ENCODE measurements at places on chromosomes 1 and 21.
A peak's percentile ranks its signal among the peaks of the same experiment; 100 is the strongest.

GRCh38 chr1:60036856-60037460 lies 36.6 kb downstream of the C1orf87 start:
- DNase-seq, result no peak

DNA sequence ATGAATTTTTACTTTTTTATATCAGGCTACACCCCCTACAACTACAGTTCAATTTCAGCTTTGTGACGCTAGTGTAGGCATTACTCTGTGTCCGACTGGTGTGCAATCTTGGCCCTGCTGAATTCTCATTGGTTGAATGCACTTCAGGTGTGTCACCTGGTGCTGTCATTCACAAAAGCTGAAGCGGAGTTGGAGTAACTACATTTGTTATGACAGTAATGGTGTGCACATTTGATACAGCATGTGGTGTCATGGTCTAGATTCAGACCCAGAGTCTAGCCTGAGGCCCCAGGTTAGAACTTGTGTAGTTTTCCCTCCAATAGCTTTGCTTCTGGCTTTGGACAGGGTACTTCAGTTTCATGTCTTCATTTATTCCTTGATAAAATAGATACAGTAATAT lies 88.7 kb downstream of the C1orf94 start:
- no peak for DNase-seq

DNA sequence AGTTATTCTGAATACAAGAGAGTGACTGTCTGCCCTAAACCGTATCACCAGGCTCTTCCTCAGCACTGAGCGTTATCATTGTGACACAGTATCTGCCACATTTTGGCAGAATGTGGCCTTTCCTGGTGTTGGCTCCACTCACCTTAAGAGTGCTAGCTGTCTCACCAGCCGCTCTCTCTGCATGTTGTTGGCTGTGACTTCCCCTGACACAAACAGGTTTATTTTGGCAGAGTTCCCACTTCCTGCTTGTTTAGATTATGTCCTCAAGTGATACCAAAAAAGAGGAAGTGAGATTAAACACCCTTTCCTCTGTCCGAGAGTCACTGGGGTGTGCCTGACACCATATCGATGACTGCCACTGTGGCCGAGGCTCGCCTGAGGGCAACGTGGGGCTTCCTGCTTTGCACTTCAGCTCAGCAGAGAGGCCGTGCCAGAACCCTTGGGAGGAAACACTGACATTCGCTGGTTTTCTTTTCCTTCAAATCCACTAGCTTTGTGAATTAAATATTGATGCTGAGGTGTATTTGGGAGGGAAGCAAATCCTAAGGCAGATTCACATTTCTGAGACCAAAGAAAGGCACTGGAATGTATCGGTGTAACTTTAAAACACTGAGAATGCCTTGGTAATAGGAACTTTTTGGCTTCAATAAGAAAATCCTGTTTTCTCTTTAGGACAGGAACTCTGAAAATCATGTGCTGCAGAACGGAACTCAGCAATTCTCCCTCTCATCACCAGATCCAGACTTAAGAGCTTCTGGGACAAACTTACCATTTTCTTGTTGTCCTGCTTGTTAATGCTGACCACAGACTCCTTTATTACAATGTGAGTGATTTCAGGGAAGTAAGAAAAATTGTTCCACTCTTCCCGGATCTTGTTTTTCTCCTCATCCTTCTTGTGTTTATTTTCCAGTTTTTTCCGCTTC lies 102.1 kb downstream of the JAK1 start:
- DNase-seq, result peak; percentile 79

GRCh38 chr1:149849111-149849946 lies 50.0 kb upstream of the BOLA1 start:
- peak; percentile 0 for DNase-seq

DNA sequence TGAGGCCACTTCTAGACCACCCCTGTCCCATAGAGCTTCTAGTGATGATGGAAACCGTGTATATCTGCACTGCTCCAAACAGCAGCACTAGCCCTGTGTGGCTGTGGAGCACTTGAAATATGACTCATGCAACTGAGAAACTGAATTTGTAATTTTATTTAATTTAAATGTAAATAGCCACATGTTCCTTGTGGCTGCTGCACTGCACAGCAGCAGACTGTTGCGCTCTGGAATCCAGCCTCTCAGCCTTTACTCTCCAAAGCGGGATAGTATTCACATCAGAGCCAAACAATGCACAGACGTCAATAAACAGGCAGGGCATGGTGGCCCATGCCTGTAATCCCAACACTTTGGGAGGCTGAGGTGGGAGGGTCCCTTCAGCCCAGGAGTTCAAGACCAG lies 12.0 kb downstream of the CAPN2 start:
- no peak for DNase-seq

DNA sequence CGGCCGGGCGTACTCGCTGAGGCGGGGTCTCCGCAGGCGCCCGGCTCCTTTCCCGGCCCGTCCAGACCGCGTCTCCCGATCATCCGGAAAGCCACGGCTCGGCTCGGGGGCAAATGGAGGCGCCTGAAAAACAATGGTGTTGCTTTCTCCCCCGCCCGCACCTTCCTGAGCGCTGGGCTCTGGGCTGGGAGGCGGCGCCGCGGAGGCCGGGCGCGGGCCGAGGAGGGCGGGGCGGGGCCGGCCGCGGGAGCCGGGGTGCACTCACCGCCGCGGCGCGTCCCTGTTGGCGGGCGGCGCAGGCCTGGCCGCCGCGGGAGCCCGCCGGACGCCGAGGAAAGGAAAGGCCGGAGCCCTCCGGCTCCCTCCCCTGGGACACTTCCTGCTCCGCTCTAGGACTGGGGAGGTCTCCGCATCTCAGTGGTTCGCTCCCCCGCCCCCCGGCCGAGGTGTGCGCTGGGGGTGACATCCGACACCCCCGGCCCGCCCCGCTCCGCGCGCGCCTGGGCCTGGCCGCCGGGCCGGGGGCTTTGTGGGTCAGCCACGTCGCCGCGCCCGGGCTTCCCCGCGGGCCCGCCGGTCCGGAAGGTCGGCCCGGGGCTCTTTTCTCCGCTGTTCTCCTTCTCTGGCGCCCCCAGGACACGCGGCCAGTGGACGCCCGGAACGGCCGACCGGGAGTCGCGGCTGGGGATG lies at the start of gene ZNF496:
TSS of gene ZNF496 (minus strand) at position 343 of the 690 bp plus-strand sequence. CDS start 2,289 bp downstream, outside the sequence.
- DNase-seq, result peak; percentile 64

GRCh38 chr1:48499211-48499735 lies 27.3 kb upstream of the SPATA6 start:
- DNase-seq, result no peak

DNA sequence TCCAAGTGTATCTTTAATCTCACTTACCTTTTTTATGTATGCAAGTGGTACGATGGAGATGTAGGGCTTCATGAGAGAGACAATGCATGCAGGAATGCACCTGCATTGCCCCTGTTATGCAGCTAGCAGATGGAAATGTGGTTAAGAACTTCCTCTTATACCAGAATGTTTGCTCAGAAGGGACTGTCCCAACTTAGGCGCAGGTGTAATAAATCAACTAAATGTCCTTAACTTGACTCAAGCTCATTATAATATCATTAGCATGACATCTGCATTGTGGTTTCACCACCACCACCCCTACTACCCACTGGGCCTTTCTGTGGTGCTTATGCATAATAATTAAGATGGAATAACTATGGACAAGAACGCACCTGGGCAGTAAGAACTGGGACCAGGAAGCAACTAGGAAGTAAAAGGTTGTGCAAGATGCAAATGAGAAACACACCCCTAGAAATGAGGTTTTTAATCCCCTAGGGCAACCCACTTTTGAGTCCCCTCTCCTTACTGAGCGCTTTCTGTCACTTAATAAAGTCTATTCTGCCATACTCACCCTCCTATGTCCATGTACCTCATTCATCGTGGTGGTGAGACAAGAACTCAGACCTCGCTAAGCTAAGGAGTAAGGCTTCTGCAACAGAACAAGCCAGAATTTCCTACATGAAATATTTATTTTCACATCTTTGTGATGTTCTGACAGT lies 1103.3 kb upstream of the B3GALT2 start:
- DNase-seq, result peak; percentile 77

DNA sequence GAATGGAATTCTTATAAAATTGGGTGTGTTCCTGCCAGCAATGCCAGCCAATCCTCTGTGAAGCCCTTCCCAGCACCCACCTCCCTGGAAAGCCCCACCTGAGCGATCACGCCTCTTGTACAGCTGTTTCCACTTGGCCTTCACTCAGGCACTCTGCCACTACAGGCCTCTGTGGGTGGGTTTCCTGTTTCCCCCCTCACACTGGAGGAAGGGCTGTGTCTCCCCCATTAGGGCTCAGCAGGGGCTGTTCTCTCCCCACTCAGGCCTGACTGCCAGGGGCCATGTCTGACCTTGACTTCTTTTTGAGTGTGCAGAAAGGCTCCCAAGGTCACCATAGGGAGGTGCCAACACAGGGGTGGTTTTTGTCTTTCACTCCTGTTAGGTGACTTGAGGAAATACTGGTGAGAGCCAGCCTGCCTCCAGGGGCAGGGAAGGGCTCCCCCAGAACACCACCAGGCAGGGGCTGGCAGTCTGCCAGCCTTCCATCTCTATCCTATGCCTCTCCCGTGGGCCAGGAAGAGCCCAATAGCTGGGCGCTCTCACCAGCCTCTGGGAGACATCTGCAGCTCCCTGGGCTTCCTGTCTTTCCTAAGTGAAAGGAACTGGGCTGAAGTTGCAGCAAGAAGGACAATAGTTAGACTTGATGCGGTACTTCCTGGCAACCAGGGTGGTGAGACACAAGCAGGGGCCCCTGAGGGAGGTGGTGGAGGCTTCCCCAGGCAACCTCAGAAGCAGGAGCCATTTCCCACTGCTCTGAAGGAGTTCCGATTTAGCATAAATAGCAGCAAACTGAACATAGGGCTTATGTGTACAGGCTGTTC lies 49.1 kb downstream of the ELK4 start:
- DNase-seq, result no peak

DNA sequence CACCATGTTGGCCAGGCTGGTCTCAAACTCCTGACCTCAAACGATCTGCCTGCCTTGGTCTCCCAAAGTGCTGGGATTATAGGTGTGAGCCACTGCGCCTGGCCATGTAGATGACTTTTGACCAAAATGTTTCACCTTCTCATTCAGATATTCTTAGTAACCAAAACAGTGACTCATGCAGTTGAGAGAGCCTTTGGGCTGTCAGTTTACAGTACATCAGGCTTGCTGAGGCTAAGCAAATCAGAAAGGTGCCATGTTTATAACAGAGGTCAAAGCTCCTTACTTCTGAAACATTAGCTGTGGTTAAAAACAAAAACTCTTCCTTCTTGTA lies 21.0 kb downstream of the CNIH4 start:
- DNase-seq, result peak; percentile 31

- DNase-seq, result no peak
Observed at GRCh38 chr1:167227934-167228378, 7.3 kb downstream of the POU2F1 start.

DNA sequence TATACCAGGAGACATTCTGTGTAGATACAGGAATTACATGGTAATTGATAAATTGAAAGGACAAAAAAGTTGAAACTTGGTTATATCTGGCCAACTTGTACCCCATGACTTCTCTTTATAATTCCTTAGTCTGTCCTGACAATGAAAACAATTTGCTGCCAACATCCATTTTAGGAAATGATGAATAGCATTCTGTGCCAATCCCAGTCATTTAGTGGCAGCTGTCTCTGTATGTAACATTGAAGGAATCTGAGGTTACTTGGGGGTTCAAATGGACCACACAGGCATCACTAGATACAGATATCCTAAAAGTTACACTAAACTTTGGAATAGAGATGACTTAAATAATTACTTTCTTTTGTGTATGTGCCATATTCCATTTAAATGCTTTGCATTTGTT lies 38.2 kb downstream of the DHX9 start:
- no peak for DNase-seq

DNA sequence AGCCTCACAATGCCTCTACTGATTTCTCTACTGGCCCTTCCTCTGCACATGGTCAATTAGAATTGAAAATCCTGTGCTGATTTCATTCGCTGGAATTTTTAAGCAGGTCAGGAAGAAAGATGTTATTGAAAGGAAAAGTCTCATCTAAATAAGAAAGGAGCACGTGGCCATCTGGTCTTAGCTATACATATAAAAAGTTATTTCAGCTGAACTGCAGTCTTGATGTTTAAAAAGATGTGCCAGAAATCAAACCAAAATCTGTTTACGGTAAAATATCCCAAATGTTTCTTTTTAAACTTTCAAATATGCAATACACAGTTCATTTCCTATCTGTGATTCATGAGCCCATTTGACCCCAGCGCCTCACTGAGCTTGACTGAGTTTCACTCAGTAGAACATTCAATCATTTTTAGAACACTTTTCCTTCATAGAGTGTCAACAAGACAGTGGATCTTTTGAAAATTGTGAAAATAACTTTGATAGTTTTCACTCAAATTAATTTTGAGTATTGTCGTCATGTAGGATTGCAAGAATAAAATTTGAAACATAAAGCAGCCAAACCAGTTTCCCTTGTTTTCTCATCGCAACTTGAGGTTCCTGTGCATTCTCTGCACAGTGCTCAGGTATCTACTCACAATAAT lies 293.6 kb downstream of the PTPRC start:
- DNase-seq, result no peak

DNA sequence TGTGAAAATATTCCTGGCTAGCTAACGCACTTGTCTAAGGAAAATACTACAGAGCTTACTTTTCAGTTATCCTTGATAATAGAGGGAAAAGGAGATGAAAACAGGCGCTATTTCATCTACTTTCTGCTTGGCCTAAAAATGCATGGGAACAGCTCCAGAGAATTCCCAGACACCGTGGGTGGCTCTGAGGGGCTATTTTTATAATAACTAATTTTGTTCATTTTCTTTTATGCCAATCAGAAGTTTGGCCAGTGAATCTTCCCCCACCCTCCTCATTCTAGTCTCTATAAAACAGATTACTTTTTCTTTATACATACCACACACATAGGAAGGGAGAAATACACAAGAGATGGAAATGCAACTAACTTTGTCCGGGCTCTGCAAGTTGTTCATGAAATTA lies 322.9 kb downstream of the SETD4 start:
- no peak for DNase-seq

GRCh38 chr1:220425852-220426251 lies 102.1 kb upstream of the MARK1 start:
- no peak for DNase-seq

- no peak for DNase-seq
Observed at GRCh38 chr1:10253755-10254154, 43.4 kb downstream of the KIF1B start.

DNA sequence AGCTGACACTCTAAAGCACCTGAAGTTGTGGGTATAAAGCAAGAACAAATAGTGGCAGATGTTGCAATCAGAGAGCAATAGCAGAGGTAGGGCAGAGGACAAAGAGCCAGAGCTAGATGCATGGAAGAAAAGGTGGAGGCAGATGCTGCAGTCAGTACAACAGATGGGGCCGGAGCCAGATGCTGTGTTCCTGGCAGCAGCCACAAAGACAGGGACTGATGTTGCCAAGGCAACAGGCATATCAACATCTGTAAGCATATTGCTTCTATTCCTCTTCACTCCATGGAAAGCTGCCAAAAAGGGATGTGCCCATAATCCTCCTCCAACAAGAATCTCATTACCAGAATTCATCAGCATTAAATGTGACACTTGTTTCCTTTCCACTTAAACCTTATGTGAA lies 108.0 kb downstream of the TNNI3K start:
- DNase-seq, result no peak

DNA sequence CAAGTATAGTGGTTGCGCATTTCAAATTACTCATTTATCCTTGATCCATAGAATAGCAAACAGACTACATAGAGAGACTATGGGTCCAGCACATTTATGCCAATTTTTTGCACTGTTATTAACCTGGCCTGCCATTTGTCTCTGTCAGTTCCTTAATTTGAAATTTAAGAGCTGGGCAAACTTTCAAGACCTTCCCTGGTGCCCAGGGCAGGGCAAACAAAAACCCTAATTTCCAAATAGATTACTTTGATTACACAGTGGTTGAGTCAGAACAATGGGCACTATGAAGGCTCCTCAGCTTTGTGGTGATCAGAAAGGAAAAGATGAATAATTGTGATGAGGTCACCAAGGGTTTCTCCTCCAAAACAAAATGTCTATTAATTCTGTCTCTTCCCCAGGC lies 80.6 kb downstream of the TNFSF18 start:
- no peak for DNase-seq
